ENCODE measurements at places on chromosomes 5 and 9.

DNA sequence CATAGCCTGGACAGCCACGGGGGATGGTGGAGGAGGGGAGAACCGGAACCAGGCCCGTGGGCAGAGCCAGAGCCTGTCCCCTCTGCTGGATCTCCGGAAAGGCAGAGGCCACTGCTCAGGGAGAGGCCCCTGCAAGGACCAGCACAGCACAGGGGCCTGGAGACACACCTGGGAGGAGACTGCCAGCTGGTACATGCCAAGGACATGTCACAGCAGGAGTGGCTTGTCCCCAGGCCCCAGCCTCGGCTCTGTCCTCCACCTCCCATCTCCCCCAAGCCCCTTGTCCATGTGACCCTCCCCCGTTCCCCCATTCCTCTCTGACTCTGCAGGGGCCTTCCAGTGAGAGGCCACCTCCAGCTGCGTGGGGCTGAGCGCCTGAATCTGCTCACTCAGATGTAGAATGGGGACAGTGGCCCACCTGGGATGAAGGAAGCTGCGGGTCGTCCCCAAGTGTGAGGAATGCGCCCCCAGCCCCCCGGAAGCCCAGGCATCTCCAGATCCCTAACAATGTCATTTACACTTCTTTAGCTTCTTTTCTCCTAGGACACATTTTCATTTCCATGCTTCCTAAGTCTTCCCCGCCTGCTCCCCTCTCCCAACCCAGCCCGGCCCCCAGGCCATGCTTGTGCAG, 349.6 kb upstream of the IRX2 start:
- DNase-seq: no peak

DNA sequence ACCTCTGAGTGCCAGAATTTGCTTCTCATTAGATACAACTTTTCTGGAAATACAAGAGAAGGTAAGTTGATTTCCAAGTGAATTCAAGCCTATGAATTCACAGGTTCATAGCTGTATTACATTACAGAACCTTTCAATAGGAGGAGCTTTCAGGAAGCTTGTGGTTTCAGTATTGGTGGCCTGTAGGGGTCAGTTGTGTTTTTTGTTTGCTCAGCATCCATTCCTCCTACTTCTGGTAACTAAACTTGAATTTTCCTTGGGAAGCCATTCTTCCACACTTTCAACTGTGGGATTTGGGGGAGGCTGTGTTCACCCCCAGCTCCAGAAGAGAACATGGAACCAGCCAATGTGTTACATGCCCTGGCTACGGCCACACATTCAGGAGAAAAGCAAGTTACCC, 5.6 kb upstream of the CYSTM1 start:
- no peak for DNase-seq

GRCh38 chr5:125196481-125197111, 450.2 kb upstream of the ZNF608 start:
- peak; percentile 45 for DNase-seq

- no peak for DNase-seq
These were observed 3.5 kb upstream of the MPDZ start for GRCh38 chr9:13282998-13283397.

DNA sequence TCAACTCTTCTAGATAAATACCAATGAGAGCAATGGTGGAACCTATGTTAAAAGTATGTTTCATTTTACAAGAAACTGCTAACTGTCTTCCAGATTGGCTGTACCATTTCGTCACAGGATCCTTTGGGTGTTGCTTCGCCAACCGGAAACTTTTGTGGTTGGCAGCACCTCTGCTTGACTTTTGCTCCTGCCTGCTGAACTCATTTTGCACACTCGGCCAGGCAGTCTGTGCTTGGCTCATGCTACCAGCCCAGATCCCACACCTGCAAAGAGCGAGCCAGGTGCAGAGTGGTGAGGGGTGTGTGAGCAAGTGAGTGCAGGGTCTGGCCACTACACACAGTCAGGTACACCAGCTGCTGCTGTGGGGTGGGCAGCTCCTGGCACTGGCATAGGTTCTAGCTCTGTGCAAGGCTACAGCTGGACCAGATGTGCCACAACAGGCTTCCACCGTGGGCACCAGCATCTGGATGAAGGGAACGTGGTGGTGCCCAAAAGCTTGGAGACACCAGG, 422.3 kb downstream of the PRR16 start:
- DNase-seq: no peak

GRCh38 chr5:156411-157072, 34.8 kb upstream of the LRRC14B start:
- DNase-seq: no peak

GRCh38 chr9:88577256-88578120, 42.5 kb downstream of the NXNL2 start:
- no peak for DNase-seq

DNA sequence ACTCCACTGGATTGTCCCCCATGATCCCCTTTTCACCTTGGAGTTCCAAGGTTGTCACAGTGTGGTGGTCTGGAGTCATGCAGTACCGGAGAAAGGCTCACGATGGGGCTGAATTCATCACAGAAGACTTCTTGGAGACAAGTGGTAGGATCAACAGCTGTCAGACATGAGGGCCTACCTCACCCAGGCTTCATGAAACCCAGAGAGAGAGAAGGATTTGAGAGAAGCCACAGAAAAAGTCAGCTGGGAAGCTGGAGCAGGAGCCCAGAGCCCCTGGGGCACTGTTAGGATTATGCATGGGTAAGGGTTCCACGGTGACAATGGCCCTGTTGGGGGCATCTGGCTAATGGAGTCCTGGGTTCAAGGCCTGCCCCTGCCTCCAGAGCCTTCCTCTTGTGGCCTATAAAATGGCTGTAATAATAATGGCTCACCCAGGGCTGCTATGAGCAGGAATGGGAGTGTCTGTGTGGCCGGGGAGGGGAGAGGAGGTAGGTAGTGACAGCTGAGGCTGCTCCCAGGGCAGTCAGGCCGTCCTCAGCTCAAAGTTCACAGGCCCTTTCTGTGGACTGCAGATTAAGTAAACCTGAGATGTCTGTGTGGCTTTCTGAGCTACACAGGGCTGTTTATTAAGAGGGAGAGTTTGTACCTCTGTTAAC, 910 bp downstream of the TRIM14 start:
- peak; percentile 63 for DNase-seq

DNA sequence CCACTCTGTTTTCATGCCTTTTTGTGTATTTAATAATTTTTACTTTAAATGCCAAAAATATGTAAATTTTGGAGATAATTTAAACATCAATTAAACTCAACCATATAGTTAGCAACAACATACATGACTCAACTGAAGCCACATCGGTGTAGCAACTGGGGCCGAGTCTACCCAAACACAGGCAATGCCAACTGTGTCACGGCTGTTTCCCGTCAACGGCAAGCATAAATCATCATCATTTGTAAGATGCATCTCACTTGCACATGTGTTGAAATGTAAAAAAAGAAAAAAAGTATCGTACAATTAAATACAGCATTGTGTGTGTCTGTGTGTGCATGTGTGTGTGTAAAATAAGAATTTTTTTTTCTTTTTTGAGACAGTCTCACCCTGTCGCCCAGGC, 160.1 kb upstream of the TAS2R1 start:
- DNase-seq: no peak

GRCh38 chr5:158923799-158924551, 175.7 kb downstream of the EBF1 start:
- no peak for DNase-seq

DNA sequence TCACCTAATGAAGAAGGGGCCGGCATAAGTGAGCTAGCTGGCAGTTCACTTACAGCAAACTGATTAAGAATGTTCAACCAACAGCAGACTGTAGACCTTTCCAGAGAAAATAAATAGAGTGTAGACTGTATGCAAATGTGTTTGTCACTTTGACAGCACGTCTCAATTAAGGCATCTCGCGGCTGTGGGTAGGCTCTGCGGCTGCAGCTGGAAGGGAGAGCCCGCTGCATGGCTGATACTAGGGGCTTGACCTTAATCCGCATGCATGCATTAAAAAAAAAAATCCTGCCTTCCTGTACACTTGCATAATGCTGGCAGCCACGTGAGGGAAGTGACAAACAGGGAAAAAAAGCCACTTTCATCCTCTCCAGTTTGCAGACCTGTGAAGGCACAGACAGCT, 82.3 kb downstream of the CRB2 start:
- peak; percentile 45 for DNase-seq

DNA sequence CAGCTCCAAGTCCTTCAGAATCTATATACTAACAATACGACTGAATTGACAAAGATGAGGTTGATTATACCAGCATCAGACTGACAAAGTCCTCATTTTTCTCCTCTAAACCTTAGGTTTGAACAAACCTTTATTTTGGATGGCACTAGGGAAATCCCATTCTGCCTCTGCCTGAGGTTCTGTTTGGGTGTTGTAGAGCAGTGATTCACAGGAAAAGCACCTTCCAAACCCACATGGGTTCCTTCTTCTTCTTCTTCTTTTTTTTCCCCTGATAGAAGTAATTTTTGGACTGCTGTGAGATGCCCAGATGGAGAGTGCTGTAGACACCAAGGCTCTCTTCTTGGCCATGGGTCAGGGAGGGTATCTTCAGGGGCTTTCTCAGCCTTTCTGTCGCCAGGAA, 164.9 kb upstream of the PAPPA start:
- DNase-seq: no peak

DNA sequence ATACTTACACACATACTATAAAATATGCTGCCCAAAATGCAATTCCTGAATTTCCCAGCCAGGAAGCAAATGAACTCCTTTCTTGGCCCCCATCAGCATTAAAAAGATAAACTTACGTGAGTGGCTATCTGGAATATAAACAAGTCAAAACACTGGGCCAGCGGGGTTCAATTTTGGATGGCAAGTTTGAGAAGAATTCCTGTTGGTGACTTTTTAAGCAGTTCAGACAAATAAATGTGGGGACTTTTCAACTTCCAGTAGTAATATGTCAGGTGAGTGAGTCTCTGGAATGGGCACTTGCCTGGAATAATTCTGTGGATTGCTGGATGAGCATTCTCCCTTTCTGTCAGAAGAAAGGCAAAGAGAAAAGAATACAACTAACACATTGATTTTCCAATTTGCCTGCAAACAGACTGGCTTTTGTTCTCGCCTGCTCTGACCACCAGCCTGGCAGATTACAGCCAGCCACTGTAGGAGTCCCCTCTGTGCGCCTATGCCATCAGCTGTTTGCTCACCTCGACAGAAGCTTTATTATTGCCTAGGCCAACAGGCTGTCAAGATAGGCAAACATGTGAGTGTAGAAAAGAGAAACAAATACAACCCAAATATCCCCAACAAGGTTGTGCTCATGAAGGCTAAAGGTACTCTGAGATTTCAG, 78.6 kb downstream of the MRPS27 start:
- DNase-seq: no peak

- DNase-seq: peak; percentile 33
These were observed 142.9 kb upstream of the MSX2 start for GRCh38 chr5:174581479-174581878.

DNA sequence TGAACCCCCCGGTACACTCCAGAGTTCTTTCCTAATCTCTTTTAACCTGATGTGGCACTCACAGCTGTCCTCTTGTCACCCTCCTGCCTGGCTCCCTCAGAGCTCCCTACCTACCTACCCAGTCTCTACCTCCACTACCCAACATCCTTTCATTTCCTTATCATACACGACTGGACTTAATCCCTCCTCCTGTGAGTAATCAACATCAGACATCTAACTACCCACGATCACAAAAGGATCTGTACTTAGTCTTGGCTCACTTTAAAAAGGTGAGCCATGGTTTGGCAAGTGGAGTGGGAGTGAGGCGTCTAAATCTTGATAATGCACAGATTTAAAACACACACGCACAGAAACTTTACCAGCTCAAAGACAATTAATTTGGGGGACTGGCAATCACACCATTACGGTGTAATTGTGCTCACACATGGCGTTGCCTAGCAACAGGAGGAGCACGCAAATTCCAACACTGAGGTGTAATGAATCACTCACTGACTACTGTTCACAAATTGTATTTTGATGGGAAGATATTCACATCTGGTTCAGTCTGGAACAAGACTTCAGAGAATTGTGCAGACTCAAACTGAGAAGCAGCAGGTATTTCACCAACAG, 235.9 kb downstream of the EPB41L4A start:
- no peak for DNase-seq

GRCh38 chr5:100409660-100410151, 125.5 kb upstream of the FAM174A start:
- DNase-seq: no peak

GRCh38 chr5:14672082-14672481, 7.6 kb downstream of the OTULIN start:
- DNase-seq: no peak

GRCh38 chr5:40606077-40606765, 73.5 kb upstream of the PTGER4 start:
- no peak for DNase-seq

DNA sequence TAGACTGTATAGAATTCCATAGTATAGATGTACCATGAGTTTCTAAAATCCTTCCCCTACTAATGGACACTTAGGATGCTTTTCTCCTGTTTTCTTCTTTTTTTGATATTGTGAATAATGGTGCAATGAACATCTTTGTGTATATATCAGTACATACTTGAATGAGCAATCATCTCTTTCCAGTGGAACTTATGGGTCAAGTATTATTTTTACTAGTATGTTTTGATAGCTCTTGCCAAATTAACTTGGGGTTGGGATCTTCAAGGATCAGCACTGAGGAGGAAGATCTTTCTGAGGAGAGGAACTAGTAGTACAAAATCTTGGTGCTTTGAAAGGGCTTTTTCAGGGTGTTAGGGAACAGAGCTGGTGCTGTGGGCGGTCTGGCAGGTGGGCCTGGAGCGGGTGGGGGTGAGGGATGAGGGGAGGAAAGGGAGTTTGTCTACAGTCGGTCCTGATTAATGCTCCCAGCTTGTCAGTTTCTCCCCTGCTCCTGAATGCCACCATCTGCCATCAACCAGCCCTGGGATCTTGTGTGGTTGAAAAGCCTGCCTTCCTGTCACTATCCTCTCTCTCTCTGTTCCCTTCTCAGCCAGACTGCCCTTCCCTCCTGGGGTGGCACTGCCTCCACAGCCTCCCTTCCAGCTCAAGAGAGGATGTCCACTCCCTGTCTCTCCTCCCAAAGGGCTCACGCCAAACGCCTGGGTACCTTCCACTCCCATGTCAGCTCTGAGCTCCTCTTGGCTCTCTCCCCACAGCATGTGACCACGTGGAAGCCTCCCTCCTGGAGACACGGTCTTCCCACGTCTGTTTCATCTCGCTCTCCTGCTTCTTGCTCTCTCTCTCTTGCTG, 185.9 kb downstream of the DAB2IP start:
- peak; percentile 15 for DNase-seq

- no peak for DNase-seq
These were observed 135.6 kb downstream of the DAB2IP start for GRCh38 chr9:121786998-121787422.

DNA sequence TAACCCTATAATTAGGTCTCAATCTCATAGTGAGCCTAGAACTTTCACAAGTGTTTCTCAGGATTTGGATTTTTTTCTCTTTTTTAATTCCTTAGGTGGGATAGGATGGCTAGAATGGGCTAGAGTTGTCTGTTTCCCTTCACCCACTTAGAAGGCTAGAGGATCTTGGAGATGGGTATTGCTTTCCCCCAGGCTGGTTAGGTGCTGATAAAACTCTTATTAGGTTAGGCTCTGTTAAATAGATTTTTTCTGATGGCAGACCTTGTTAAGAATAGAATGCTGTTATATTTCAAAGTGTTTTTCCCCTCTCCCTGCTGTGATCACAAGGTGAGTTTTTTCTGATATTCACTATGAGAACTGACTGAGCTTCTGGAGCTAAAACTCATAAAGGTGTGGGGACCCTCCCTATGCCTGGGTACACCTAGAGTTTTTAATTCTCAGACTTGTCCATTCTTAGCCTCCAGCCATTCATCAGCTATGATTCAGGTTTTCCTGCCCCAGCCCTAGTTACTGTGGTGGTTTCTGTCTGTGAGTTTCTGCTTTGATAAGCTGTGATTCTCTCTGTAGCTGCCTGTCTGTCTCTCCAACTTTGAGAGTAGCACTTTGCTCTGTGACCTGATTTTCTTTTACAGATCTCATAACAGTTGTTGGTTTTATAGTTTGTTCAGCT, 132.4 kb downstream of the HACD4 start:
- DNase-seq: no peak

- DNase-seq: no peak
These were observed 180.0 kb downstream of the MTRR start for GRCh38 chr5:8048920-8049319.

All from stomach (tissue), 19 donors.